ENCODE measurements at places on chromosomes 2 and 18.

- DNase-seq, result no peak
Measured at GRCh38 chr2:27085673-27086089, 891 bp upstream of the KHK start.

GRCh38 chr2:75456825-75457224, 103.9 kb downstream of the EVA1A start:
- no peak for DNase-seq

DNA sequence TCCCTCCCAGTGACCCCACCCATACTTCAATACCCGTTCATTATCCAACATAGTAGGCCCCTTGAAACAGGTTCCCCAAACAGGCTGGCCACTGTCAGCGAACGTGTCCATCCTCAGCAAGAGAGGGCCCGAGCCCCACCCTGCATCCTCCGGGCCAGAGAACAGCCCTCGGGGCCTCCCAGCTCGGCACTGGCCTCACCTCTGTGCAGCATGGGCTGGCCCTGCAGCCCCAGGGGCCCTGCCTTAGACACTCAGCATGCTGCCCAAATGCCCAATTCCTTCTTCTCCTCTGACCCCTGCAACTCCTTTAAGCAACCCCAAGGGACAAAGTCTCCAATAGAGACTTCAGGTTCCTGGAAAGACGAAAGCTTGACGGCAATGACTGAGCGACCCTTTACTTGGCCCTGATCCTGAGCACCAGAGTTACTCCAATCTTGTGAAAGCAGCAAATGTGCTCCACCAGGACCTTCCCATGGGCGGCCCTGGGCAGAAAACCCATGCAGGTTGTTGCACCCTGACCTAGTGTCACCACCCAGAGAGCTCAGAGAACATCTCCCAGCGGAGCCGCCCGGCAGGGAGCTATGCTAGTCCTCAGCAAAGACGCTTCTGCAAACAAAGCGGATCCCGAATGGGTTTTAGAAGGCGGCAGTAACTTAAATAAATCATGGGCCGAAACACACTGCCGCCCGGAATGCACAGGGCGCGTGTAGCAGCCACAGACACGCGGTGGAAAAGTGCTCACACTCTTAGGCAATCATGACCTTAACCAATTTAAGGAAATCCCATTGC, 782 bp downstream of the COL6A3 start:
- no peak for DNase-seq

DNA sequence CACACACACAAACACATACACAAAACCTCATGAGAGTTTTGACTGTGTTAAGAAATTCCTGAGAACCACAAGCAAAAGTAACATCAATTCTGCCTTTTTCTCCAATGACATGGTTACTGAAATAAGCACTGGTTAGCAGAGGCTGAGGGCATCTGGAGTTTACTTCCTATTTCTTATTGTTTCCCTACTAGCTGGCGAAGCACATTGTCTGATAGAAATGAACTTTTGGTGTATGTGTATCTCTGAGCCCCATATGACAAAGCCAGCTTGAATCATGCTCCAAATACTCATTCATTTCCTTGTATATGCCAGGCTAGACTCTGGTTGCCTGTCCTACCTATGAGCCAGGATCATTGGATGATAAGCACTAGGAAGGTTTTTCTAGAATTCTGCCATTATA, 203.1 kb downstream of the NCKAP5 start:
- DNase-seq, result no peak

- no peak for DNase-seq
Measured at GRCh38 chr2:100126201-100126600, 16.2 kb downstream of the AFF3 start.

DNA sequence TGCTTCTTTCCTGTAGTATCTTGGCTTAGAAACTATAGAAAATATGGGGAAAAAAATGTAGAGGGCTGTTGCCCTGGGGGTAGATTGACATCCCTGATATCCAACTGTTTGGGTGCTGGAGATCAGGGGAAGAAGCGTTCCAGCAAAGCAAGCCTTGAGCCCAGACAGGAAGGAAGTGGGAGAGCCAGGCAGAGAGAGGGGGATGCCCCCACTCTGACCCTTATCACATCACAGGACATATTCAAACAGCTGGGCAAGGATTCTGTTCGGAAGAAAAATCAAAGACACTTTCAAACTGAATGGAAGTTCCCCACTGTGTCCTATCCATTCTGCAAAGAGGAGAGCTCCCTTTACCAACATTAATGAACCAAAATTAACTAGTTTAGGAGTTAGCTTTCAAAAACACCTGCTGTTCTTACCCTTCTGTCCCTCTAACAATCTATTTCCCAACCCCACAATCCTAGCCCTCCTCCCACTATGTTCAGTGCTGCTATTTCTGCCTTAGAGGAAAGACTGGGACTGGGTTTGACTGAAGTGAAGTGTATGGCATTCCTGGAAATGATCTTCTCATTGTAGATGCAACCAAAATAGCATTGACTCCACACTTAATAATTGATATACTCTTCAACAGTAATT, 16.9 kb upstream of the KCNG3 start:
- no peak for DNase-seq

DNA sequence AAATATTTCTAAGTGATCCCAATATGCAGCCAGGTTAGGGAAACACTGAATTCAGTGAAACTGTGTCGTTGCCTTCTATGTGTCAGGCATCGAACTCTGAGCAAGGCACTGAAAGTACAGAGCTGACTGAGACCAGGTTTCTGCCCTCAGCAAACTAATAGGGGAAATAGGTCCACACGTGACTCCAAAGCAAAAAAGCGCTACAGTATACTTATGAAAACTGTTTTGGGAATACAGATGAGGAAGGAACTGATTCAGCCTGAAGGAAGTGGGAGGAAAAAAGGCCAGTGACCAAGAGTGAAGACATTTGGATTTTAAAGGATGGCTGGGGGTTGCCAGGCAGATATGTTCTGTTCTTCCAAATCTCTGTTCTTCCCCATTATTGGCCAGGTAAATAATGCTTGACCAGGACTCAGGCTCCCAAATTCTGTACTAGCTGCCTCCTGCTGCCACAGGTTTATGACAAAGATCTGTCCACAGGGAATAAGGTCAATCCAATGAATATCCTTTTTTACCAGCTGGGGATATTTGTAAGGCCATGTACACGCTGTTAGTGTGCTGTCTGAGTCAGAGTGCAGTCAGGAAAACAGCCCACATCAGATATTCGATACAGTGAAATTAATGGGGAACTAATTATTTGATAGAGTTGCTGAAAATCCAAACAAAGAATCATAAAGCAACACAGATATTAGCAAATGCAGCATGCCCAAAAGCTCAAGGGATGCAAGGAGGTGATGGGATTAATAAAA, 24.5 kb upstream of the INPP4A start:
- no peak for DNase-seq

DNA sequence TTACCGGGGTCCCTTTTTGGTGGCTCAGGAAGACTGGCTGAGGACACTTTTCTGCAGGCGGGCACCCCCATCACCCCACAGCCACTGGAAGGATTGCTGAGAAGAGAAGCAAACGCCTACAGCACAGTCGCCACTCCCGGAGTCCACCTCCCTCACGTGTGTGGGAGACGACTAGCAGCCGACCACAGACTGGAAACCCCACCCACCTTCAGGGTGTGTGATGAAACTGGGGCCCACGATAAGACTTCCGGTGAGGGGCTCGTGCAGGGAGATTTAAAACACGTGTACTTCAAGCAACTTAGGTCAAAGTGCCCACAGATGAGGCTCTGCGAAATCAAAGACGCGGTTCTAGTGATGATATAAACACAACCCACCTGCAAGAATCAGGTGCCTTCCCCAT, 26.3 kb downstream of the MBP start:
- DNase-seq, result no peak

DNA sequence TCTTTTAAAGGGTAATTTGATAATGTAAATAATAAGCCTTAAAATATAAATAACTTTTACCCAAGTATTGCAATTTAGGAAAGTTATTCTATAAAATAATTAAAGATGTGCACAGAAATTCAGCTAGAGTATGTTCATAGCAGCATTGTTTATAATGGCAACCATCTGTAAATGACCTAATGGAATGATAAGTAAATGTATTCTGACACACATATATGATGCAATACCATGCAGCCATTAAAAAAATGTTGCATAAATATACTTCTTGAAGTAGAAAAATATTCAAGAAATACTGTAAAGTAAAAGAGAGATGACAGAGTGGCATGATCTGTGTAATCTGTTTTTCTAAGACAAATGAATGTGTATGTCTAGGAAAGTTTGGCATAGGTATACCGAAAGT, 545.7 kb downstream of the ZEB2 start:
- no peak for DNase-seq

DNA sequence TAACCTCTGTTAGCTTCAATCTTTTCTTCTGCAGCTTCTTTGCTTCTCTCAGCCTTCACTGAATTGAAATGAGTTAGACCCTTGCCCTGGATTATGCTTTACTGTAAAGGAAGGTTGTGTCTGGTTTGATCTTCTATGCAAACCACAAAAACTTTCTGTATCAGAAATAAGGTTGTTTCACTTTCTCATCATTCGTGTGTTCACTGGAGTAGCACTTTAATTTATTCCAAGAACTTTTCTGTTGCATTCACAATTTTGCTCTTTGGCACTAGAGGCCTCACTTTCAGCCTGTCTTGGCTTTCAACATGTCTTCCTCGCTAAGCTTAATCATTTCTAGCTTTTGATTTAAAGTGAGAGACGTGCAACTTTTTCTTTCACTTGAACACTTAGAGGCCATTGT, 365.3 kb downstream of the TDRD15 start:
- DNase-seq, result no peak

- DNase-seq, result no peak
Measured at GRCh38 chr2:96408616-96409015, 73.0 kb downstream of the NCAPH start.

- no peak for DNase-seq
Measured at GRCh38 chr2:210259687-210260086, 34.4 kb upstream of the ACADL start.

DNA sequence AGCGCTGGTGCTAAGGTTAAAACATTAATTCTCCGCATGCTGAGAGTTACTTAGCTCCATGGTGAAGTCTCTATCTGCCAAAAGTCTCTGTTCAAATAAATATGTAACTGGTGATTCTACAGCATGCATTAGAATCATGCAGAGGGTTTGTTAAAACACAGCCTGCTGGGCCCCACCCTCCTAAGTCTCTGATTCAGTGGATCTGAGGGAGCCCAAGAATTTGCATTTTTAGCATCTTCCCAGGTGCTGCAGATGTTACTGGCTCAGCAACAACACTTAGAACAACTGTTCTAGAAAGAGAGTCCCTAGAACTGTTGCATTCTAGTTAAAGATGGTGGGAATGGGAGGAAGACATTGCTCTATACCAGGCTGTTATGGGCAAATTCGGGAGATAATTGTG, 73.4 kb downstream of the DPP10 start:
- no peak for DNase-seq

DNA sequence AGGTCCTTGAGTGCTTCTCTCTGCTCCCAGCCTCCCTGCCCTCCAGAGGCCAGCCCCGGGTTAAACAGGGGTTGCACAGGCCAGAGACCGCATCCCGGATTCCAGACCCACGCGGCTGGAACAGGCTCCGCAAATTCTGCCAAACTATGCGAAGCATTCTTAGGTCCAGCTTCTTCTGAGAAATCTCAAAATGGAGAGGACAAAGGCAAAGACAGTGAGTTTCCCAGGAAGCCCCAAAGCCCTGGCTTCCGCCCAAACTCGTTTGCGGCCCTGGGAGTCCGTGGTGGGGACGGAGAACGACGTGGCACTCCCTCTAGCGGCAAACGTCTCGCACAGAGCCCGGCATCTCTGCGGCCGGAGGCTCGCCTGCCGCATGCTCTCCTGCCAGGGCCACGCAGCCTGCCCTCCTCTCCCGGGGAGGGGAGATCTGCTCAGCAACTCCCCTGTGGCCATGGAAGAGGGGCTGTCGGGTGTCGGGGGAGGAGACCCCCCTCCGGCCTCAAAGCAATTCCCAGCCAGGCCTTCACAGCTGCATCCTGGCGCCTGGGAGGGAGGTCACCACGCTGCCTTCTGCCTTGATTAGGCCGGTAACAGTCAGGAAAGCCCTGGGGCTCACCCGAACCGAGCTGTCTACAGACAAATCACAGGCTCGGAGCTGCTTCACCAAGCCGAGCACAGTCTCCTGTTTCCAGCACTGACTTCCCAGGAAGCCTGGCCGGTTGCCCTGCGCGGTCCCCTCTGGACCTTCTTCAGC, 33.4 kb upstream of the KLHL29 start:
- DNase-seq, result no peak

- DNase-seq, result no peak
Measured at GRCh38 chr2:171943869-171944268, 21.6 kb downstream of the HAT1 start.

- DNase-seq, result no peak
Measured at GRCh38 chr2:178550352-178550751, 70.1 kb downstream of the PLEKHA3 start.

DNA sequence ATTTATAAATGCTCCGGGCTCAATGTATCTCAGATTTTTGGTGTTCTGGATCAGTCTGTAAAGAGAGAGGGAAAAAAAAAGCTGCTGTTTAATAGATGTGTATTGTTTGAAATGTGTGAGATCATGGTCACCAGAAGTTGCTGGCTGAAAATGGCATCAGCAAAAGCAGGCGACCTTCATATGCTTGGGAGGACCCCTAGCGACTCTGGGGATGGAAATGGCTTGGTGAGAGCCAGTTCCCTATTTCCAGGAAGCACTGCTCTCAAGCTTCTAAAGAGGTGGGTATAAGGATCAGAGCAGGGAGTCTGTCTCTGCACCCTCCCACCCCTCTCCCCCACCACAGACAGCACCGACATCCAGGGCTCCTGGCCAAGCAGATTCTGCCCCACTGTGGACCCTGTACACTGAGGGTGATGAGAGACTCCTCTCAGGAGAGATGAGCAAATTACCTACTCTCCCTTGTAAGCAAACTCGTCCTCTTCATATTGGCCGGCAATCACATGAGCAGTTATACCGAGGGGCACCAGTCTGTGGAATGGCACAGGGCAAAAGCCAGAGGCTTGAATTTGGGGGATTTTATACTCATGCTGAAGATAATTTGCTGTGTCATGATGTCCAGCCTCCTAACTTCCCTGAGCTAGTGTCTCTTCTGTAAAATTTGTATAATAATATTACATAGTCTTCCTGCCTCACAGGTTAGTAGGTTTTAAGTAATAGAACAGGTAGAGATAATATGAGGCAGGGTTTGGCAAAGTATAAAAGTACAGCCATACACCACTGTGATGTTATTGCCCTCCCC, 29.6 kb downstream of the LHCGR start:
- no peak for DNase-seq

DNA sequence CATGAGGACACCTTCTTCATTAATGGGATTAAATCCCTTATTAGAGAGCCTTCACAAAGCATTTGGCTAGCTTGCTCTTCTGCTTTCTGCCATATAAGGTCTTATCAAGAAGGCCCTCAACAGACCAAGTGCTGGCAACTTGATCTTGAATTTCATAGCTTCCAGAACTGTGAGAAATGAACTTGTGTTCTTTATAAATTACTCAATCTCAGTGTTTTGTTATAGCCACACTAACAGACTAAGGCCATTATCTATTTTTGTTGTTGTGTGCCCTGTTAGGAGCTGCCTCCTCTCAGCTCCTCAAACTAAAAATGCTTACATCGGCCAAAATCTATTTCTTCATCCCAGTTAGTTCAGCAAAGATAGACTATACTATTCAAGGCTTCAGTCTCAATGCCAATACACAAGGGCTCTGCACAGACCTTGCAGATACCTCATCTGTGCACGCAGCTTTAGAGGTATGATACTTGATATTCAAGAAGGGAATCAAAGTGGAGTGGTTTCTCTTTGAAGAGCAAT, 182.9 kb downstream of the GPD2 start:
- DNase-seq, result no peak

Measured in NCI-H1436 treated with DMSO at 0.1 percent for 48 hours (cell line).